ENCODE measurements at places on chromosomes 4 and X.

- peak; percentile 43 for DNase-seq
Observed at GRCh38 chr4:185312699-185313098, 83.0 kb downstream of the LRP2BP start.

DNA sequence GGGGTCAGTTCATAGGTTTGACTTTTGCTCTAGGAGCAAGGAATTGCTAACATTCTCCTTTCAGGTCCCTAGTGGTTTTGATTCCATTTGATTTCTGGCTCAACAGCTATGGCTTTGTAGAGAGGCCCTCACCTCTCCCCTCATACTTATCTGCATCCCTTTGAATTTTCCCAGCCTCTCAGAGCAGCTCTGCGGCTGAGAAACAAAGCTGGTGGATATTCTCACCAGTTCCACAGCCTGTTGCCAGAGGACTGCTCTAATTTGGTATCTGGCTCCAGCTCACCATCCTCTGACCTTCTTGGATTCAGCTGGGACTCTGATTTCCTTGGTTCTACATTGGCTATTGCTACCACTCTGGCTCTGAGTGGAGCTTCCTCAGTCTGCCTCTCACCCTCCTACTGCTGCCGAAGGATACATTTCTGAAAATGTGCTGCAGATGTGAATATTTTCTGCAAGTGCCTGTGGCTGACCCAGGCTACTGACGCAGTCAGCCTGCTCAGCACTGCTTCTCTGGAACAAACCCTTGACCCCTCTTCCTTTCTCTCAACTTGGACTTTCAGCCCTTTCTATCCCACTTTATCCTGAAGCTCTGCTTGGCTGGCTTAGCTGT lies 110.9 kb upstream of the ENPEP start:
- no peak for DNase-seq

DNA sequence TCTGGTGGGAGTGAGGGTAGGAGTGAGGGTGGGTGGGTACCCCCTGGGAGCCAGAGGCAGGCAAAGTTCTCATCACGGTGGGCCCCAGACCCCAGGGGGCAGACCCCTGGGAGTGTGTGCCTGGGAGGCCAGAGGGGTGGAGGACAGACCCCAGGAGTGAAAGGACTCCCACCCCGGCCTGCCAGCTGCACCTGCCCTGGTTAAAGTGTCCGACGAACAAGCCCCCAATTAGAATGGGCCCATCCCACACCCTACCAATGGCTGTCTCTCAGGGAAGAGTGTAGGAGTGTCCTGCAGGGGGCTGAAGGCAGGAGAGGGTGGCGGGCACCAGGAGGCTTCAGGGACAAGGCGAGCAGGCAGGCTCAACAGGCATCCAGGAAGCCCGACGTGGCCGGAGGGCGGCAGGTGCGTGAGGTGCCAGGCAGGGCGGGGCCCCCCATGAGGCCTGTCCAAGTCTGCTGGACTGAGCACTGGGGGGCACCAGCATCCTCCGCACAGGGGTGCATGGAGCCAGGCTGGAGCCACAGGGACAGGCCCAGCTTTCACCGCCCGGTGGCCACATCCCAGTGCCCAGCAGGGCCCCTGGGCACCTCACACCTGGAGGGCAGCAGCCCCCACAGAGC lies 8.7 kb downstream of the PDE6B start:
- DNase-seq: no peak

- peak; percentile 60 for DNase-seq
Observed at GRCh38 chr4:124135409-124135813, 577.1 kb downstream of the ANKRD50 start.

GRCh38 chr4:125991398-125991797 lies 676.6 kb downstream of the FAT4 start:
- DNase-seq: peak; percentile 26

GRCh38 chr4:38154681-38155588 lies 194.7 kb downstream of the PTTG2 start:
- DNase-seq: no peak

- DNase-seq: no peak
Observed at GRCh38 chr4:184282895-184283654, 65.4 kb upstream of the ENPP6 start.

Data from IMR-90 (cell line).